ENCODE measurements at places on chromosomes 16 and 17.

DNA sequence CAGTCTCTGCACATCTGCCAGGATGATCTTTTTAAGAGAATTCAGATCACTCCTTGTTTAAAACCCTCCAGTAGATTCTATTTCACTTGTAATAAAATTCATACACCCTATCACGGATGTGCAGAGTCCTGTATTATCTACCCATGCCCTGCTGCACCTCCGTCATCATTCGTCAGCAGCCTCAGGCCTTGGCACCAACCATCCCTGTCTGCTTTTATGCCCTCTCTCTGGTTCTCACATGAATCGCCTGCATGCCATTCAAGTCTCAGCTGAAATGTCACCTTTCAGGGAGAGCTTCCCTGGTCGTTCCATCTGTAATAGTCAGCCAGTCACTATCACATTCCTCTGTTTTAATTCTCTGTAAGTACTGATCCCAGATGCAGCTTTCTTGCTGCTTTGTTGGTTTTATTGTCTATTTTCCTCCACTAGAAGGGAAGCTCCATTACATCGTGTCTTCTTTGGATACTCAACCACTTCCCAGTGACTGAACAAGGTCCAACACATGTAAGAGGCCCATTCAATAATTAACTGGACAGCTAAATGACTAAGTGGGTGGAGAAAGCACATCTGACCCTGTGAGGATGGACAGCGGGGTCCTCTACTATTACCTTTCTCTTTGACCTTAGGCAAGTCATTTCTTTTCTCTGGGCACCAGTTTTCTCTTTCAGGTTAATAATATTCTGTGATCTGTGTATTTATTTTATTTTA, 81.2 kb upstream of the GOT2 start:
- no peaks in the 10 kb centered on the region for H3K36me3 ChIP-seq
- H3K4me3 ChIP-seq: no peak overlapping the region
- H3K4me1 ChIP-seq: no peaks in the 10 kb centered on the region
- no peaks in the 10 kb centered on the region for H3K27me3 ChIP-seq
- DNase-seq: no peak

- no peak overlapping the region for H3K4me3 ChIP-seq
- no peak for DNase-seq
- no peak overlapping the region for H3K27ac ChIP-seq
- H3K36me3 ChIP-seq: no peaks in the 10 kb centered on the region
- peaks cover 11% of the 10 kb centered on the region for H3K4me1 ChIP-seq
Measured at GRCh38 chr17:21090902-21091618, 35.7 kb upstream of the DHRS7B start.

DNA sequence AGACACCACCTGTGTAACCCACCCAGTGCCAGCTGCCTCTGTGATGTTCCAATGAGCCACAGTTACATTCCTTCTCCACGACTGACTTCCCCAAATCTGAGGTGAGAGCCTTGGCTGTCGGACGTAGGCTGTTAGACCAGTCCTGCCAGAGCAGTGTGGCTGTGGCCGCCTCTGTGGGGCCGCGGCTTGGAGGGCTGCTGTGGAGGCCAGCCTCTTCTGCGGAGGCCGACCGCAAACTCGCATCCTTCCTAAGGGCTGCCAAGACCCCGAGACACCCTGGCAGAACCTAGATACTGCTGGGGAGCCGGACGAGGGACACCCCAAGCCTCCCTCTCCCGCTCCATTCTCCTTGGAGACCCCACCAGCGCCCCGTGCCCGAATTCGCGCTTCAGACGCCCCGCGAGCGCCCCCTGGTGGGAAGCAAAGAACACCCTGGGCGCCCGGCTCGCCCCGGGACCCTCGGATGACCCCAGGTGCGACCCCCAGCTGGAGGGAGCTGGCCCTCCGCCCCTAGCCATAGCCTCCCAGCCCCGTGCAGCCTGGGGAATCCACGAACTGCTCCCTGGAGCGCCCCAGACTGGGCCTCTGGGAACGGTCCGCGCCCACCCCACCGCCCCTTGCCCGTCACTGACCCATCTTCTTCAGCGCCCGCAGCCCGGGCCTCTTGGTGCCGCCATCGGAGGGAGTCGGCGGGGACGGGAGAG, 547 bp downstream of the PLCD3 start:
- H3K27me3 ChIP-seq: no peaks in the 10 kb centered on the region
- peak overlapping the region; percentile 65 for H3K4me3 ChIP-seq
- no peak overlapping the region for H3K27ac ChIP-seq
- peaks cover 16% of the 10 kb centered on the region for H3K4me1 ChIP-seq
- no peaks in the 10 kb centered on the region for H3K36me3 ChIP-seq

GRCh38 chr16:8768692-8769091, 28.7 kb downstream of the TMEM186 start:
- no peak overlapping the region for H3K27ac ChIP-seq
- H3K4me1 ChIP-seq: no peaks in the 10 kb centered on the region
- H3K36me3 ChIP-seq: peaks cover 2% of the 10 kb centered on the region
- no peak overlapping the region for H3K4me3 ChIP-seq
- DNase-seq: no peak

- H3K36me3 ChIP-seq: peaks cover 14% of the 10 kb centered on the region
- H3K4me1 ChIP-seq: no peaks in the 10 kb centered on the region
- DNase-seq: no peak
- H3K4me3 ChIP-seq: no peak overlapping the region
- H3K27me3 ChIP-seq: no peaks in the 10 kb centered on the region
Measured at GRCh38 chr17:80818871-80819270, 172.8 kb upstream of the CHMP6 start.

- H3K4me1 ChIP-seq: no peaks in the 10 kb centered on the region
- no peak for DNase-seq
- no peaks in the 10 kb centered on the region for H3K36me3 ChIP-seq
- no peak overlapping the region for H3K27ac ChIP-seq
Measured at GRCh38 chr17:76376318-76377133, 7.9 kb upstream of the SPHK1 start.

GRCh38 chr17:68878226-68878885, 76.8 kb downstream of the ABCA8 start:
- H3K36me3 ChIP-seq: no peaks in the 10 kb centered on the region
- no peak overlapping the region for H3K4me3 ChIP-seq
- no peaks in the 10 kb centered on the region for H3K27me3 ChIP-seq
